Right atrium auricular region (tissue), 2 donors: ENCODE measurements at places on chromosomes 1 and 21.

- DNase-seq, result no peak
Observed at GRCh38 chr1:187655104-187655503, 826.4 kb downstream of the PLA2G4A start.

DNA sequence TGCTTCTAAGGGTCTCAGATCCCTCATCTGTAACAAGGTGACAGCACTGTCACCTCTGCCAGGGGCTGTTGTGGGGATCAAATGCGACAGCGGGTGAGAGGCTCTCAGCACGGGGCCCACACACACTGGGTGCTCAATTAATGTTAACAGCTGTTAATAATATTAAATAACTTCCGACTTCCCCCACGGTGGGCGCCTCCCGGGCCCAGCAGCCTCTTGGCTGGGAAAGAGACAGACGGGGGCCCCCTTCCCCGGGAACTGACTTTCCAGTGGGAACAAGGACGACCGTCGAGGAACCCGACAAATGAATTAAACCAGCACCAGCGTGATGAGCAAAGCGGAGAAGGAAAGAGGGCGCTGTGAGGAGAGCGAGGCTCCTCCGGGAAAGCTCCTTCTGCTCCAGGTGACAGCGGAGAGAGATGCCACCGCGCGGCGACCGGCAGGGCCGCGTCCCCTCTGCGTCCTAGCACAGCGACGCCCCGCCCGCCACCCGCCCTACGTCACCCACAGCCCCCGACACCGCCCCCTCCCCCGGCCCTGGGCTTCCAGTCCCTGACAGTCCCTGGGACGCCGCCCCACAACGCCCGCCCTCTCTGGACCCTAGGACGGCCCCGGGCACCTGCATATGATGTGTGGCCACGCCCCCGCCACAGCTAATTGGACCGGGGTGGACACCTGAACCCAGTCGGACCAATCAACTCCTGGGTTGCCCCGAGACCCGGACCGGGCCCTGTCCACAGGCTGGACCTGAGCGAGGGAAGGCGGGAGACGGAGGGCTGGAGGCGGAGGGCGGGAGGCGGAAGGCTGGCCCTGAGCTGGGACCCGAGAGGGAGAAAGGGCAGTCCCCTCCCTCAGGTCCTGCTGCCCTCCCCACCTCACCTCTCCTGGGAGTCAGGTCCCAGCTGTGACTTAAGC lies 38.2 kb downstream of the MATN1 start:
- DNase-seq, result no peak

DNA sequence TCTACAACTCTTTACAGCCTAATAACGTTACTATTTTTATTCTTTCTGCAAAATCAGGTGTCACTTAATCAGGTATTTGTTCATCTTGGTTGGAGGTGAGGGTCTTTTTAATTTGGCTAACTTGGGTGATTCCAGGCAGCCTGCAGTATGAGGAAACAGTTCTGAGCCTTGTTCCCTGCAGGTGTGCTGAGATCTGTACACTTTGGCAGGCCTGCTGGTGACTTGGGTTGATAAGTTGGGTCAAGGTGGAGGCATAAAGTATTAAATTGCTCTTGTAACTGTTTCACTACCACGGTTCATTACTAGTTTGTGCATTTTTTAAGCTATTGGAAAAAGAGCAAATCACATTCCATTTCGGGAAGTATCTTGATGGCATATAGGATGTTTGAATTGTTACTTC lies 10.0 kb downstream of the MAP3K21 start:
- DNase-seq, result no peak

DNA sequence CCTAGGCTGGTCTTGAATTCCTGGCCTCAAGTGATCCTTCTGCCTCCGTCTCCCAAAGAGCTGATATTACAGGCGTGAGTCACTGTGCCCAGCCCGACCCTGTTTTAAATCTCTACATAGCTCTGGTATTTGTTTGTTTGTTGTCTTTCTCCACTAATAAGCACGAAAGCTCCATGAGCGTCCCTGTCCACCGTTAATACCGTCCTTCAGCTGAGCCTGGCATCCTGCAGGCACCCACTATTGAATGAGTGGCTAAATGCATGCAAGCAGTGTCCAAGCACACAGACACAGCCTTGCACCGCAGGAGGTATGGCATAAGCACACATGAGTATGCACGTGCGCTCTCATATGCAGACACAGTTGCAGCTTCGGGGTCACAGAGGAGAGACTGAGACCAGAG lies 4.5 kb upstream of the COL16A1 start:
- no peak for DNase-seq

DNA sequence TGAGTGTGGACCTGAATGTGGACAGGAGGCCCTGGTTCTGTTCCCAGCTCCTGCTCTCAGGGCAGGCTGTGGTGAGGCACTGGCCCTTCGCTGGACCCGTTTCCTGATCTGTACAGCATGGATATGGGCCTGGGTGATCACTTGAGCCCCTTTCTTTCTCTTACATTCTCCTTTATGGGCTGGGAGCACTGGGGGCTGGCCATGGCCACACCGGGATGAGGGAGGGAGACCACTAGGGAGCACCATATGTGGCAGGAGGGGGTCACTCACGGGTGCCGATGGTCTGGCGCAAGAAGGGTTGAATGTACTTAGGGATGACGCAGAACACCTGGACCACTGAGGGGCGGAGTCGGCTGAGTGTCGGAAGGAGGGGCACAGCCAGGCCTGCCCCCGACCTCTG lies 2.7 kb downstream of the DCST2 start:
- DNase-seq, result no peak

- DNase-seq, result no peak
Observed at GRCh38 chr1:245859493-245860114, 647.5 kb downstream of the SMYD3 start.

- DNase-seq, result no peak
Observed at GRCh38 chr1:44790968-44791801, 3.2 kb upstream of the BEST4 start.

- DNase-seq, result no peak
Observed at GRCh38 chr1:167675440-167675839, 45.4 kb downstream of the RCSD1 start.

- no peak for DNase-seq
Observed at GRCh38 chr1:246622035-246622652, 55.9 kb downstream of the CNST start.
